ENCODE measurements at places on chromosomes 7 and 10.

DNA sequence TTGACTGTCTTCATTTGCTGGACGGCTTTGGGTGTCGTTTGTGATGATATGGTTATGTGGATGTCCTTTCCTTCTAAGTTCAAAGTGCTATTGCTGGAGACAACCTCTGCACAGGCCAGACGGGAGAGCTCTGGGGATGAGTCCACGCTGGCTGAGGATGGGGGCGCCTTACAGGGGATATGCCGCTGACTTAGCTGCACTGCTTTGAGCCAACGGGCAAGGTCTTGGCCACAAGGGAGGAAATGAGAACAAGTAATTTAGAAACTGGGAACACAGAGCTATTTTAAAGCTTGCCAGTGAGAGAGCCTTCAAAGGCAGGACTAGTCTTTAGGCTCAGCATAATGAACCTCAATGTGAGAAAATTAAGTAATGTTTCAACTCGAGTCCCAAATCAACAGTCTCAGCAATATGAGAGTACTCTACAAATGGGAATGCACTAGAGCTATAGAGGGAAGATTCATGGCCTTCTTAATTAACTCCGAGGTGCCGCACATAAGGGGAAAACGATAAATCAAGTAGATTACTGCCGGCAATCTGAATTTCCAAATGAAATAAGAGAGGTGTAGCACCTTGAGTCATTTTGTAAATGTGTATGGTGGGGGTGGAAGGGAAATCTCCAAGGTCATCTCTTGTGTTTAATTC is 209.3 kb downstream of the JAZF1 start:
- DNase-seq = no peak

GRCh38 chr10:89535171-89536012 is at the start of gene SLC16A12:
Gene SLC16A12, minus strand, starts transcription at chr10:89535594. Its CDS starts 73,016 bp downstream, at chr10:89462578.
- no peak for DNase-seq

GRCh38 chr7:32658034-32658433 is 162.7 kb downstream of the AVL9 start:
- no peak for DNase-seq

- no peak for DNase-seq
Observed at GRCh38 chr10:4431114-4431863, 394.7 kb upstream of the AKR1E2 start.

GRCh38 chr10:107747851-107748250 is 583.3 kb upstream of the SORCS1 start:
- DNase-seq = no peak

GRCh38 chr7:95478272-95479037 is 7.3 kb upstream of the ASB4 start:
- no peak for DNase-seq

DNA sequence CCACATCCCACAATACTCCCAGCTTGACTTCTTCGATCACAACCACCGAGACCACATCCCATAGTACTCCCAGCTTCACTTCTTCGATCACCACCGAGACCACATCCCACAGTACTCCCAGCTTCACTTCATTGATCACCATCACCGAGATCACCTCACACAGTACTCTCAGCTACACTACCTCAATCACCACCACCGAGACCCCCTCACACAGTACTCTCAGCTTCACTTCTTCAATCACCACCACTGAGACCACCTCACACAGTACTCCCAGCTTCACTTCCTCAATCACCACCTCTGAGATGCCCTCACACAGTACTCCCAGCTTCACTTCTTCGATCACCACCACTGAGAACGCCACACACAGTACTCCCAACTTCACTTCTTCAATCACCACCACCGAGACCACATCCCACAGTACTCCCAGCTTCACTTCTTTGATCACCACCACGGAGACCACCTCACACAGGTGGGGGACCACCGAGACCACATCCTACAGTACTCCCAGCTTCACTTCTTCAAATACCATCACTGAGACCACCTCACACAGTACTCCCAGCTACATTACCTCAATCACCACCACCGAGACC is 8.6 kb downstream of the MUC3A start:
- DNase-seq = no peak

- DNase-seq = no peak
Observed at GRCh38 chr10:49071160-49071761, 44.1 kb downstream of the VSTM4 start.

GRCh38 chr7:17681965-17682364 is 258.3 kb downstream of the SNX13 start:
- DNase-seq = no peak

DNA sequence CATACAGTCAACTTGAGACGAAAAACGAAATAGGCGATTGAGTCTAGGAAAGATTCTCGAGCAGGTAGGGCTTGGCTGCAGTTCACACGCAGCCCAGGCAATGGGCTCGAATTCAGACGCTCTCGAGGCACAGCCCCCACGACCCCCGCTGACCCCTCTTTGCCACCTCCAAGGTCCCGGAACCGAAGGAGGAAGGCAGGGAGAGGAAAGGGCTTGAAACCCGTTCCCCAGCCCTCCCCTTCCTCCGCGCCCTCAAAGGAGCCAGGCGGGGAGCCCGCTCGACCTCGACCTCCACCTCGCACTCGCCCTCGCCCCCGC is 441 bp downstream of the CCDC186 start:
- no peak for DNase-seq

DNA sequence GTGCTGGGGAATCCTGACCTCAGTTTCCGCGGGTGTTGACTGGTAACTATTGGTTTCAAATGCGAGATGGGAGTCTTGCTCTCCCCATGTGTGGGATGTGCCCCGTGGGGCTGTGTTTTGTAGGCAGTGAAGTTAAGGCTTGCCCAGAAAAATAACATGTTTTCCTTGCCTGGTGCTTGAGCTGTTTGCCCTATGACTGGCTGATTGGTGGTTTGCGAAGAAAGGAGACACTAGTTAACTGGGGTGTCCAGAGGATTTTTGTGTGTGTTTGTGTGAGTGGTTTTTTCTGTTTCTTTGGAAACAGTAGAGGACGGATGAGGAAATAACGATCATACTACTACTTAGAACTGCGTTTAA is 61.9 kb downstream of the CREB5 start:
- DNase-seq = no peak

GRCh38 chr10:79349072-79349491 is 1.8 kb downstream of the PPIF start:
- DNase-seq = no peak

DNA sequence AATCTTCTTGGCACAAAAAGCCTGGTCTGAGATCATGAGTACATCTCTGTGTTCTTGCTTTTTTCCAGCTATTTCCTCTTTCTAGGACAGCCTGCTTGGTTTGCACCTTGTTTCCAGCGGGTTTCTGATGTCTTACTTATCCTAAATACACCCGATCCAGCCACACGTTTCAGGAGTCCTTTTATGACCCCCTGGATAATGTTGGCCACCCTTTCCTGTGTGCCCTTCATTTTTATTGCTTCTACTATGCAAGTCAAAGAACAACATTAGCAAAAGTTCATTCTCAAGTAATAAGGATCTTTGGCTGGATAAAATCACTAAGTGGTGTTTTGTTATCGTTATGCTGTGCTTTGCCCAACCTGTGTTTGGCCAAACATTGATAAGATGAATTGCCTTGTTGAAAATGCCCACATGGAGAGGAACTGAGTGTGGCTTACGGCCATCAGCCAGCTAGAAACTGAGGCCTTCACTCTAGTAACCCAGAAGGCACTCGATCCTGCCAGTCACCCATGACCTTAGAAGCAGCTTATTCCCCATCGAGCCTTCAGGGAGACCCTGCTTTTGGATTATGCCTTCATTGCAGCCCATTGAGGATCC is 28.7 kb upstream of the AKR1C1 start:
- DNase-seq = no peak

DNA sequence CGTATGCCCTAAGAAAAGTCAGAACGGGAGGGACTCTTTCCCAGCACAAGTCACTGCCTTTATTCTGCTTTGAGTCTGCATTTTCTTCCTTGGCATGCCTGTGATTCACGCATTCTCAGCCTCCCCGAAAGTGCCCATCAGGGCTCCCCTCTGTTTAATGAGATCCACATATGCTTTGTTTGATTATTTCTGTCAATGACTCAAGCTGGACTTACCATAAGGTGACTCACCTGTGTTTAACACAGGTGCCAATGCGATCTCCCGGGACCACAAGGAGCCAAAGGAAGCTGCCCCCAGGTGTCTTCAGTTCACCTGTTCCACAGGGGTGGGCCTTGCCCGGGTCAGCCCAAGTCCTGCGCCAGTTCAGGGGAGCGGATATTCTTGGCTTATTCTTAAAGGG is 386.0 kb upstream of the SHH start:
- no peak for DNase-seq

DNA sequence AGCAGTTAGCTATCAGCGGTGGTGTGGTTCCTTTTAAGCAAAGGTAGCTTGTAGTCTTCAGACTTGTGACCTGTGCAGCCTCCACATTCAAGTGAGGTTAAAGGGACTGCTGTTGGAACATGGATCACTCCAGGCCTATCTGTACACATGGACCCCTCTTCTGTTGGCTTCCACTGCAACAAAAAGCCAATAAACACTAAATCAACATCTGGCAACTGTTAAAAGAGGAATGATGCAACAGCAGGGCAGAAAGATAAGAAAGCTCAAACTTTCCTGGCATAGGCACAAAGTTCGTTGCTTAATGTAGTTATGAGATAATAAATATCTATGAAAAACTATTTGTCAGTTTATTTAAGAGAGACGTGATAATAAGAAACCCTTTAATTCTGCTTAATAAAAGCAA is 4.0 kb upstream of the MINPP1 start:
- DNase-seq = no peak

DNA sequence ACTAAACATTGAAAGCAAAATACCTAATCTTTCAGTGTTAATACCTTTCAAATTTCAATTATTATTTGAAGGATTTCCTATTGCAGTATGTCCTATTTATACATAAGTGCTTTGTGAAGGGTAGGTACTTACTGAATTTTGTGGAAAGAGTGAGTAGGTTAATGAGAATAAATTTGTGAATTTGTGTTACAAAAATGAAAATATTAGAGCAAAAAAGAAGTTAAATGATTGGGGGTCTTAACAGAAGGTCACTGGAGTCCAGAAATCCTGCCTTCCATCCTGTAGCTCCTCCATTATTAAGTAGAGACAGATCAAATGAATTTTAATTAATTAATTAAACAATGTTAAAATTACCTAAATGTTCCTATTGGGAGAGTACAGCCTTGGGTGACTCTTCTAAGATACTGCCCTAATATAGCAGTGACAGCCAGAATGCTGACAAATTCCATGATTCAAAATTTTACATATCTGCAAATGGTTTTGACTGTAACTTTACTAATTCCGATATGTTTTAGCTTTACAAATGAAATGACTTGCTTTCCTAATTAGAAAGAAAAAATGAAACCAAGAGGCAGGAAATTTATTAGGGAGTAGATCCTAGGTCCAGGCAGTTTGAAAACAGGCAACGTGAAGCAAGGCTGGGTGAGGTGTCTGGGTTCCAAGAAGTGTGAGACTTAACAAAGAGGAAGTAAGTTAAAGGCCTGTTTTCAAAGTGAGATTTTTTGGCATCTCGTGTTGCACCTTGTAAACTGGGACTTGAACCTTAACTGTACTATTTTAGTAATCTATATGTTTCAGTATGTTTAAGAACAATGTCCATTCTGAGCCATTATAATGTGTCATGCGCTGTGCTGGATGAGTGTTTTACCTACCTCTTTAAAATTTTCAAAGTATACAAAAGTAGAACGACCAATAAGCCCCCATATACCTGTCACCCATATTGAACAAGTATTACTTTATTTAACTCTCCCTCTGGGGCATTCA is 1.5 kb downstream of the PIK3CG start:
- DNase-seq = no peak

DNA sequence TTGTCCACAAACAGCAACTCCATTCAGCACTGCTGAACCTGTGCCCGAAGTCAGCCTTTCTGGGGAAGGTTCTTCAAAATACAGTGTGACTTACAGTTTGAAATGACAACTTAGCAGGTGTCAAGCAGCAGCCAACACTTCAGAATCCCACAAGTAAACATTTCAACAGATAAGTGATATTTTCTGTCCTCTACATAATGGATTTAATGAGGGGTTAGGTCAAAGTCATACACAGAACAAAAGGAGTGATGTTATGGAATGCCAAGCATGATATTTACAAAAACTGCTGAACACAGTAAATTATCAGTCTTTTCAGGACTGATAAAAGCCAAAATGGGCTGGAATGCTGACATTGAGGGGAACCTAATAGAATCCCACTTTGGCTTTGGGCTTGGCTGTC is 77.6 kb upstream of the JAZF1 start:
- DNase-seq = no peak

DNA sequence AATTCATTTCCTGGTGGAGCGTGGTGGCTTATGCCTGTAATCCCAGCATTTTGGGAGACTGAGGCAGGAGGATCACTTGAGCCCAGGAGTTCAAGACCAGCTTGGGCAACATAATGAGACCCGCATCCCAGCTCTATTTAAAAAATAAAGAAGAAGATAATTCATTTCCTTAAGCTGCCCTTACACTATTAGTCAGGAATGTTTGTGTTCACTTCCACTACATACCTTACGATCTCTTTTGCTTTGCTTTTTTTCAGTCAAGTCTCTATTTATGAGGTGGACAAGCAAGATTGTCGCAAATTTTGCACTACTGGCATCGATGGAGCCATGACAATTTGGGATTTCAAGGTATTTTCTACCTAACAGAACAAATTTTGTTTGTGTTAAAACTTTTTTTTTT is 11.2 kb upstream of the ARPC1B start:
- DNase-seq = no peak

GRCh38 chr7:131108212-131108940 is 219.3 kb upstream of the MKLN1 start:
- peak; percentile 81 for DNase-seq

DNA sequence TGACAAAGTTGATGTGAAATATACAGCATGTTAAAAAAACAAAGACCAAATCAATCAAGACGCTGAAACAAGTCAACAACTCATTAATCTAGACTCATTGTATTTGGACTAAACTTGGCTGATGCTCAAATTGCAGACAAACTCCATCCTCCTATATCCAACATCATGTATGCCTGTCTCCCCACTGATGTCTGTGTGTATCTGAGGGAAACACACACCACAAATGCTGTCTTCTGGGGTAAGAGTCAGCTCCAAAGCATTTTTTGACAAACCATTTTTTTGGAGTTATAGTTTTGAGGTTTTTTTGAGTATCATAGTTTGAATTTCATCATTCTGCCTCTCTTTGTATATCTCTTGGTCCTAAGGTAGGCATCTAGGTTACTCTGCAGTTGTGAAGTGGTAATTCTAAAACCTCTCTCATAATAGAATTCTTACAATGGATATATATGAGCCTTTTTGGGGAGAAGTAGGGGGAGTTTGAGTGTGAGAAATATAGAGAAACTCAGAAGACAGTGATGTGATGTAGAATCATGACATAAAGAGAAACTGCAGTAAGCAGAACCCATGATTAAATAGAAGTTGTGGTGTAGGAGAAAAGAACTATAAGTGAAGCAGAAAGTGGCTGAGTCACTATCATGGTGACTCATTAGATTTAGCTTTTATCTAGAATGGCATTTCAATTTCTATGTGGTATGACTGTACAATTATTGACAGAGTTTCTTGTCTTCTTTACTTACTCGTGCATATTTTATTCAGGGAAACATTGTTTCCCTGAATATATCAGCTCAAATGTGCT is 1531.1 kb upstream of the LRRTM3 start:
- DNase-seq = no peak

DNA sequence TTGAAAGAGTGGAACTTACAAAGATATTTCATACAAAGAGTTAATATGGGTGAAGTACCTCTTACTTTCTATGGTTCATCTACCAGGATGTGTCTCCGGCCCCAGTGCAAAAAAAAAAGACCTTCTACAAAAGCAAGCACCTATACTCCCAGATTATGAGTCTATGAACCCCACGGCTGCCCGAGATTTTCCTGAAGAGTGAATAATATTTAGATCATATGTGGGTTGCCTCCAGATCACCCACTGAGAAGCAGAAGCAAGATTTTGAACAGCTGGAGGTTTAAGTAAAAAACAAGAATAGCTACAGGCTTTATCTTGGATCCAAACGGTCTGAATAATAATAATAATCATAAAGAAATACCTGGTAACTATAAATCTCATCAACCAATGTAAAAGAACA is 207.7 kb downstream of the SKAP2 start:
- DNase-seq = no peak

Measured in activated CD8-positive, alpha-beta memory T cell treated with anti-CD3 and anti-CD28 coated beads, Interleukin-2, amount 50 U/mL, for 48 hours (primary cell).